ENCODE measurements at places on chromosomes 5 and 9.

GRCh38 chr9:114004221-114004716, 73.8 kb downstream of the AMBP start:
- peak; percentile 8 for DNase-seq

GRCh38 chr9:129415942-129416651, 204.8 kb downstream of the C9orf50 start:
- peak; percentile 57 for DNase-seq

GRCh38 chr9:13491138-13491492, 211.6 kb upstream of the MPDZ start:
- DNase-seq = no peak

GRCh38 chr9:94946256-94946655, 219.8 kb downstream of the AOPEP start:
- DNase-seq = no peak

GRCh38 chr9:2093920-2094597, 78.9 kb downstream of the SMARCA2 start:
- DNase-seq = no peak

GRCh38 chr5:177576169-177576568, 15.8 kb upstream of the TMED9 start:
- DNase-seq = no peak

DNA sequence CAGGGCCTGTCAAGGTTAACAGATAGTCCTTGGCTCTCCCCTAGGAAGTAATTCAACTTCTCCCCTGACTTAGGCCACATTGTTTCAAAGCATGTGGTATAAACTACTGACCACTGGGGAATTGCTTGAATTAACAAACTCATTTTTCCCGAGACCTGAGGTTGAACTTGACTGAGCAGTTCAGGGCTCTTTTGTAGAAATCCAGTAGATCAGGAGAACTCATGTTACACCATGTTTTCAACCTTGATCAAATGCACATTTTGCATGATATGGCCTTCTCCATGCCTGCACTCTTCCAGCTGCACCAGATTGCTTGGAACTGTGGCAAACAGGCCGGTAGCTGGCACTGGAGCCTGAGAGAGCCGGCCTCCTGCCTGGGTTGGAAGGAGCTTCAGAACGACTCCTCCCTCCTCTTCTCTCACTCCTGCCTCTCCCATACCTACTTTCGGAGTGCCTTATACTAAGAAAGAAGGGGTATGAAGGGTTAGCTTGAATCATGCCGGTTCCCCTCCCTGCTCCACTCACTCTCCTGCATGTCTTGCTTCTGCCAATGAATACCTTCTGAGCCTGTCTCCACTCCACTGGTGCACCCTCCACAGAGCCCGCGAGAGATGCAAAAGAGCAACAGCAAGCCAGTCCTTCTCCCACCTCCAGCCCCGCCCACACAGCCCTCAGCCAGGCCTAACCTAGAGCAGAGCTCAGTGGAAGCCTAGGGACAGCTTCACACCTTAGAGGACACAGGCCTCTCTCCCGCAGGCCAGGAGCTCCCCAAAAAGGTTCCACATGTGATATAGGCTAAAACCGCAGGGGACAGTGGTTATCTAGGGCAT, 159.4 kb downstream of the MACROH2A1 start:
- DNase-seq = no peak

- no peak for DNase-seq
Measured at GRCh38 chr9:110028271-110028670, 179.7 kb downstream of the C9orf152 start.

GRCh38 chr5:101080462-101081240, 177.6 kb upstream of the ST8SIA4 start:
- DNase-seq = no peak

DNA sequence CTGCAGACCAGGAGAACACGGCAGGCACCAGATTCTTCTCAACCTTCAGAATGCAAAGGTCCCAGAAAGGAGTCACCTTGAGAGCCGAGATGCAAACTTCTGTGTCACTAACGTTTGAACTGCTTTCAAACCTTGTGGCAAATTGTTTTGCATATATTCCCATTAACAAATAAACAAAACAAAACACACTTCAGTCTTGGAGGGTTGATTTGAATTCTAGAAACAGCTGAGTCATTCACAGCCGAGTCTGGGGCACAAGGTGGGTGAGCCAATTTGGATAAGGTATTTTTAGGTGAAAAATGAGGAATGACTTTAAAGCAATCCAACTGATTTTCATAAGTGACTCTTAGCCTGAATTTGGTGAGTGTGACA, 38.8 kb upstream of the ANKRD33B start:
- DNase-seq = no peak

GRCh38 chr9:91736898-91737601, 213.0 kb downstream of the ROR2 start:
- no peak for DNase-seq

DNA sequence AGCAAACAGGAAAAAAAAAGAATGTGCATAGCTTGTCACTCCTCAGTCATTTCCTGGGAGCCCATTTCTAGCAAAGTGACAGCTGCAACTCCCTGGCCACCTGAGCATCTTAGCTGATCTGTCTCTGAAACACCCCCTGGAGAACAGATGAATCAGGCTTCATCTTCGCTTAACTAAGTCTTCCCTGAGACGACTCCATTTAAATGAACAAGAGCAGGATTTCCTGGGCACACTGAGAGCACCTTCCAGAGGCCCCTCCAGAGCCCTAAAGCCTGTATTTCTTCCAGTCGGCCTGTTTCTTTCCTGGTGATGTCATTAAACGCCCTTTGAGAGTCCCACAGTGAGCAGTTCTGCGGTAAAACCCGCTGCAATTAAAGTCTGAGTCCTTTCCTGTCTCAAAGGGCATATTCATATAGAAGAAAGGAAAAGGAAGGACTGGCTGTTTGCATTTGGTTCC, 13.9 kb downstream of the TGFBI start:
- DNase-seq = peak; percentile 85

GRCh38 chr5:108432024-108432423, 50.1 kb upstream of the FBXL17 start:
- DNase-seq = no peak

GRCh38 chr5:172695232-172696054, 54.4 kb downstream of the NEURL1B start:
- DNase-seq = no peak

DNA sequence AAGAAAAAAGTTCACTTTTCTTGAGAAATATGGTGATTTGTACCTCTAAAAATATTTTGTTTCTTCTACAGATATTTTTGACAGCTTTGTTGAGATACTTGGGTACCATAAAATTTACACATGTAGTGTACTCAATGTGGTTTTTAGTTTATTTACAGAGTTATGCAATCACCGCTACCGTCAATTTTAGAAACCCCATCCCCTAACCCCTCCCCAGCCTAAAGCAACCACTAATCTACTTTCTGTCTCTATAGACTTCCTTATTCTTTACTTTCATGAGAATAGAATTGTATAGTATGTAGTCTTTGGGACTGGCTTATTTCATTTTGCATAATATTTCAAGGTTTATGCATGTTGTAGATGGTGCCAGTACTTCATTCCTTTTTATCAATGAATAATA, 45.0 kb upstream of the TDRD7 start:
- DNase-seq = no peak

GRCh38 chr5:133977858-133978257, 9.4 kb upstream of the C5orf15 start:
- DNase-seq = no peak

DNA sequence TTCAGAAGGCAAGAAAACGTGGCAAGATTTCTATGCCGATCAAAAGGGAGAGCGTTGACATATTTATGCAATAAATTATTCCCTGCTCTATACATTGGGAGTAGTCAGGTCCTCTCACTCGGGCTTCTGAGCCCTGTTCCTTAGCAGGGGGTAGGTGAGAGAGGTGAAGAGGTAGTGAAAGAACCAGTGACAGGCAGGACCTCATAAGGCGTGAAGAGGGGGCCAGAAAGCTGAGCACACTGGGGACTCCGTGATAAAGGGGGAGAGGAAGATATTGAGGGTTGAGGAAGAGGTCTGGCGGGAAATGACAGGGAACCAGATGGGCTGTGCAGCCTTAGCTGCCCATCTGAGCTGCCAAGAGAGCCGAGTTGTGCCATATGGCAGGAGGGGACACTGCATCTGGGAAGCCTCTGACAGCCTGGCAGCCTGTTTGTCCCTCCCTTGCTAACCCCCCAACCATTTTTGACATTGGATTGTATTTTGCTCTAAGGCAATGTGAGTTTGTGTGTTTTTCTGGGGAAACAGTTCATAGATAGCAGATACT, 782 bp upstream of the CDC20B start:
- DNase-seq = no peak

- no peak for DNase-seq
Measured at GRCh38 chr5:90356622-90357021, 52.9 kb downstream of the CETN3 start.

DNA sequence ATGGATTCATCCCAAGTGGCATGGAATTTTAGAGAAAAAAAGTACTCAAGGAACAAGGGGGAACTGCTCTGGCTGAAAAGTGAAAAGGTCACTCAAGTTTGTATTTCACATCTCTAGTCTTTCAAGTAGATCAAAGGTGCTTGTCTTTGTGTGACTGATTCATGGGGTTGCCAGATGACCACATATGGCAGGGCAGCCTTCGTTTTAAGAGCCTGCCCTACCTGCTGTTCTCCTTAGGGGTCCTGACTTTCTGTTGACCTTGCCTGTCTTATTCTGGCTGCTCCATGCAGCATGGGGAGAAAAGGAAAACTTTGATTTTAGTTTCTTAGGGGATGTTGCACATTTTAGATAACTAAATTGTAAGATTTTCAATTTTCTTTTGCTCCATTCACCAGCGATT, 877.7 kb downstream of the TLE1 start:
- DNase-seq = no peak

- DNase-seq = no peak
Measured at GRCh38 chr5:19564036-19564435, 424.0 kb downstream of the CDH18 start.

DNA sequence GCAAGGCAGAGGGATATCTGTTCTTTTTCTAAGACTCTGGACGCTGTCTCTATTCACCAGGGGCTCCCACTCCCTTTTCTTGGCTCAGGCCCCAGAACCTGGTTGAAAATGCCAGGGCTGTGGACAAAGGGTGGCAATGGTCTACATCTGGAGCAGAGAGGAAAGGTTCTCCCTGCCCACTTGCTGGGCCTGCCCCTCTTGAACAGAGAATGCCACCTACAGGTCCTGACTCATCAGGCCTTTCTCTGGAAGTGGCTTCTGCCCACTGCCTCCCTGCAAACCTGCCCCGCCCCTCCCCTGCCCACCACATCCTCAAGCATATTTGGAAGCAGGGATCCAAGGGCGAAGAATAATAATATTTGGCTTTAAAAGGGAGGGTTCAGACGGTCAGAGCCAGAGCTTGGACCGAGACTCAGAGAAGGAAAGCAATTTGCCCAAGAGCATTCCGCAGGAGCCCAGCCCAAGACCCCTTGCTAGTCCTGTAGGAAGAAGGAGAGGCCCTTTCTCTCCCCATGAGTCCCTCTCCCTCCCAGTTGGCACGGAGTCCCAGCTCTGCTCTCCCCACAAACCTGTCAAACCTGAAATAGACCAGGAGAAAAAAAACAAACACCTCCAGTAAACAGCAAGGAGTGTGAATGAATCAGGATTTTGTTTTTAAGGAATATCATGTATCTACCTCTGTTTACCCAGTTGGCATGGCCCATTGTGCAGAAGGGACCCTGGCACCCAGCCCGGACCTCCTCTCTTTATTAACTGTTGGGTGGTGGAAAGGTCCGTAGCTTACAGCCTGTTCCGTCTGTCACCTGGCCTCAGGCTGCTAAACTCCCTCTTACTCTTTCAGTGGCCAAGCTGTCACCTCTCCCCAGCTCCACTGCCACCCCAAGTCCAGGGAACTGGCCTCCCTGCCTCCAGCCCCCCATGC, 37.7 kb upstream of the STXBP1 start:
- DNase-seq = peak; percentile 70

- no peak for DNase-seq
Measured at GRCh38 chr5:180333661-180334060, 19.5 kb downstream of the GFPT2 start.

DNA sequence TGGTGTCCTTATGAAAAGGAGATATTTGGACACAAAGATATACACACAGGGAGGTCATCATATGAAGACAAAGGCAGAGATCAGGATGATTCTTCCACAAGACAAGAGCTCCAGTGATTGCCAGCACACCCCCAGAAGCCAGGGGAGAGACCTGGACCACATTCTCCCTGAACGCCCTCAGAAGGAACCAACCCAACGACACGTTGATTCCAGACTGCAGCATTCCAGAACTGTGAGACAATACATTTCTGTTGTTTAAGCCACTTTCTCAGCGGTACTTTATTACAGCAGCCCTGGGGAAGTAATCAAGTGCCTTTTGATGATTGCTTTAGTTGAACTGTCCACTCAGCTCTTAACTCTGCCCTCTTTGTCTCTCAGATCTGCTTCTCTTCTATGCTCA, 285.5 kb upstream of the SMARCA2 start:
- no peak for DNase-seq

- peak; percentile 76 for DNase-seq
Measured at GRCh38 chr5:34751807-34752736, 86.9 kb upstream of the TTC23L start.

DNA sequence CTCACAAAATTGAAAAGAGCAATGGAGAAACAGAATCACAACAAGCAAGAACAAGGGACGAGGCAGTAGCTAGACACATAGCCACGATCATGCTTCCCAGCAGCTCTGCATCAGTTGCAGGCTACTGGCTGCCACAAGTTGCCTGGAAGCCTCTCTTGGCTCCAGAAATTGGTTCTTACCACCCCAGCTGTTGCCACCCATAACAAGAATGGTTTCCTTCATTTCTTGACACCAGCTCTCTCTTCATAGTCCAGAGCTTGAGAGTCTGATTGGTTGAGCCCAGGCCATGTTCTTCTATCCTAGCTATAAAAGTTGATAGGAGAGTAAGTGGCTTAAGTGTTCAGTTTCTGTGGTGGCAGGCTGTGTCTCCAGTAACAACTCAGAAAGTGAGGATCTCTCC, 210.7 kb upstream of the ANKRD55 start:
- DNase-seq = no peak

DNA sequence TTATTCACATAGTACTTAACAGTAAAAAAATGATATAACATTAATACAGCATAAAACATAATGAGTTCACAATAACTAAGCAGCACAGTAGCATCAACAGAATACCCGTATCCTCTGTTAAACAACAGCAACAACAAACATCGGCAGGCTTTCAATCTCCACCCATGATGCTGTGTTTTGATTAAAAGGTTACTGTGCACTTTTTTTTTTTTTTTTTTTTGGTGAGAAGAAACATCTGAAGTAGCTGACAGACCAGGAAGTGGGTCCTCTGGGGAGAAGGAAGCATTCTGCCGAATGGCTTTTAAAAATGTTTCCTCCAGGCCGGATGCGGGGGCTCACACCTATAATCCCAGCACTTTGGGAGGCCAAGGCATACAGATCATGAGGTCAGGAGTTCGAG, 282.3 kb downstream of the EPB41L4A start:
- DNase-seq = no peak

DNA sequence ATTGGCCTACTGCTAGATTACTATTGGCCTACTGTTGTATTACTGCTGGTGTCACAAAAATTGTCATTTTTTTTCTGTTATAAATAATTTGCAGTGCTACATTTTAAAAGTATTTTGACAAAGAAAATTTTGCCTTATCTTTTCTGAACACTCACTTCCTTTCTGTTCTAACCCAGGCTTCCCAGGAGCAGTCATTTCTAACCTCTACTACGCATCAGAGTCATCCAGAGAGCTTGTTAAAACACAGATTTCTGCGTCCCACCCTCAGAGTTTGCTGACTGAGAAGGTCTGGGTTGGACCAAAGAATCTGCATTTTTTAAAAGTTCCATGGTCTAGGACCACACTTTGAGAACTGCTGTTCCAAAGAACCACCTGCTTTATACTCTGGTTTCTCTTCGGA, 306.1 kb downstream of the GLIS3 start:
- DNase-seq = no peak

GRCh38 chr5:165894916-165895315, 2389.5 kb downstream of the MAT2B start:
- peak; percentile 84 for DNase-seq

- no peak for DNase-seq
Measured at GRCh38 chr5:1736065-1736464, 63.6 kb downstream of the MRPL36 start.
